Cortex of kidney (tissue), 1 donor: ENCODE measurements at places on chromosomes 7 and 10.

- no peak for DNase-seq
These were observed 85.9 kb downstream of the CCNY start for GRCh38 chr10:35422228-35422627.

DNA sequence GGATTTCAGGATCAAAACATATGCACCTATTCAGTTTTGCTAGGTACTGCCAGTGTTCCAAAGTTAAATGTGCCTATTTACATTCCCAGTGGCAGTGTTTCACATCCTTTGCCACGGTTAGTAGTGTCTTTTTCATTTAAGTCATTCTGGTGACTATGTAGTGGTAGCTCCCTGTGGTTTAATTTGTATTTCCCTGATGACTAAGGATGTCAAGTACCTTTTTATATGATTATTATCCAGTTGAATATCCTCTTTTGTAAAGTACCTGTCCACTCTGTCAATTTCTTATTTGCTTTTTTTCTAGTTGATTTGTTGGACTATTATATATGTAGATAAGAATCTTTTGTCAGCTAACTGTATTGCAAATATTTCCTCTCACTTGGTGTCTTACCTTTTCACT, 45.1 kb downstream of the TMEM60 start:
- no peak for DNase-seq

GRCh38 chr7:18520450-18521235, 25.1 kb downstream of the HDAC9 start:
- no peak for DNase-seq

- no peak for DNase-seq
These were observed 27.3 kb upstream of the PRTFDC1 start for GRCh38 chr10:24979685-24980084.
